CD4-positive, alpha-beta T cell treated with Interleukin-15 for 4 hours (primary cell): ENCODE measurements at places on chromosomes 16 and 17.

DNA sequence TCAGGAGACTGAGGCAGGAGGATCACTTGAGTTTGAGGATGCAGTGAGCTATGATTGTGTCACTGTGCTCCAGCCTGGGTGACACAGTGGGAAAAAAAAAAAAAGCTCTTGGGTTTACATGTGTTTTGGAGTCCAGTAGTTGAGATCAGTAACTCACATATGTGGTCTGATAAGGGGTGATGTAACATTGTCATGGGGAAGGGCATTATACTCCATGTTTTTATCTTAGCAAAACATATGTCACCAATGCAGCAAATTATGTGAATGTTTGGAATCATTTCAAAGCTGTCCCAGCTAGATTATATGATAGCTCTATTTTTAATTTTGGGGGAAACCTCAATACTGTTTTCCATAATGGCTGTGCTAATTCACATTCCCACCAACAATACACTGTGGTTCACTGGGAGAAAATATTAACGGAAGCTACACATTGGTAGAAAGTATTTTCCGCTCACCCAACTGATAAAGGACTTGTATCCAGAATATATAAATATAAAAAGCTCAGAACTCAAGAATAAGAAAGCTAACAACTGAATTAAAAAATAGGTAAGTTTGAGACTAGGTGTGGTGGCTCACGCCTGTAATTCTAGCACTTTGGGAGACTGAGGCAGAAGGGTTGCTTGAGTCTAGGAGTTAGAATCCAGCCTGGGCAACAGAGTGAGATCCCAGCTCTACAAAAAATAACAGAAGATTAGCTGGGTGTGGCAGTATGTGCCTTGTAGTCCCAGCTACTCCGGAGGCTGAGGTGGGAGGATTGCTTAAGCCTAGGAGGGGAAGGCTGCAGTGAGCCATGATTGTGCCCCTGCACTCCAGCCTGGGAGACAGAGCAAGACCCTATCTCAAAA is 224.1 kb upstream of the TBX2 start:
- no peak for DNase-seq

DNA sequence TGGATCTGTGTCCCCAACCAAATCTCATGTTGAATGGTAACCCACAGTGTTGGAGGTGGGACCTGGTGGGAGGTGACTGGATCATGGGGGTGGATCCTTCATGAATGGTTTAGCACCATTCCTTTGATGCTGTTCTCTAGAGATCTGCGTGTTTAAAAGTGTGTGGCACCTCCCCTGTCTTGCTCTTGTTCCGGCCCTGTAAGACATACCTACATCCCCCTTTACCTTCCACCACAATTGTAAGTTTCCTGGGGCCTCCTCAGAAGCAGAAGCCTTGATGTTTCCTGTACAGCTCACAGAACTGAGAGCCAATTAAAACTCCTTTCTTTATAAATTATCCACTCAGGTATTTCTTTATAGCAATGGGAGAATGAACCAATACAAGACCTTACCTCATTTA is 257.7 kb downstream of the XYLT1 start:
- no peak for DNase-seq

- DNase-seq, result no peak
Observed at GRCh38 chr16:81590714-81591544, 146.3 kb downstream of the CMIP start.

- no peak for DNase-seq
Observed at GRCh38 chr17:45813048-45813725, 29.1 kb downstream of the CRHR1 start.

GRCh38 chr16:62041401-62041800 is 5.2 kb upstream of the CDH8 start:
- DNase-seq, result no peak

- DNase-seq, result no peak
Observed at GRCh38 chr16:13561291-13562070, 358.5 kb upstream of the ERCC4 start.

DNA sequence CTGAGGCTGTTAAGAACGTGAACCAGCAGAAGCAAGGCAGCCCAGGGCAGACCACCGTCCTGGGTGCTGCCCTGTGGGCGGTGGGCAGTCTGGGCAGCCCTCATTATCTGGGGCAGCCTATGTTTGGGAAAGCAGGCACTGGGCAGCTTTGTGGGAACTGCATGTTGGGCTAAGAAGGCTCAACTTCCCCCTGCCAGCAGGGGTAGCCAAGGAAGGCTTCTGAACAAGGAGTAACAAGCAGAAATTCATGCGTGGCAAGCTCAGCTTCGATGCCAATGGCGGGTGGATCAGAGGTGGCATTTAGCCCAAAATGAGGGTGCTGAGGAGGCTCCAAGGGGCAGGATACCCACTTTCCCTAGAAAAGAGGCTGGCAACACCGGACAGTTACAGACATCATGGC is 42.7 kb upstream of the METRNL start:
- DNase-seq, result no peak

DNA sequence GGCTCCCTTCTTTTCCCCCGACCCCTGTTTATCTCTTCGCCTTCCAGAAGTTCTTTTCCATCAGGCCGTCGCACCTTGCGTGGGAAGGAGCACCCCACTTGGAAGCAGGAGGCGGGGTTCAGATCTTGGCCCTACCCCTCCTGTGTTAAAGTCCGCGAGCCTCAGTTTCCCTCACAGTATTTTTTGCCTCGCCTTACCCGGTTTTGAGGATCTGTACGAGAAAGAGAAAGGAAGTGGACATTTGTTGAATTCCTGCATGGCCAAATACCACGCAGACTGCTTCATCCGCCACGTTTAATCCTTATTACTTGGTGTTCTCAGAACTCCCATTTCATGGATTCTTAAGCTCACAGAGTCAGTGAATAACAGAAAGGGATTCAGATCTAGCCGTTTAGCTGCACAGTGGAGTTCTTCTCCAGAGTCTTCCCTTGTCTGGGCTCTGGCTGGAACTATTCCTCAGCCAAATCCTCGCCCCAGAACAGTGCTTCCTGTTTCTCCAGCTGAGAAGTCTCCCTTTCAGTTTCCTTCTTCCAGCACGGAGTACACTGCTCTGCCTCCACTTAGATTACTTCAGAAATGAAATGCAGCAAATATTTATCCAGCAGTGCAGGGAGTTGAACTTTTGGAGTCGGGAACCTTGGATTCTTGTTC is 590 bp downstream of the TMEM219 start:
- DNase-seq, result no peak

DNA sequence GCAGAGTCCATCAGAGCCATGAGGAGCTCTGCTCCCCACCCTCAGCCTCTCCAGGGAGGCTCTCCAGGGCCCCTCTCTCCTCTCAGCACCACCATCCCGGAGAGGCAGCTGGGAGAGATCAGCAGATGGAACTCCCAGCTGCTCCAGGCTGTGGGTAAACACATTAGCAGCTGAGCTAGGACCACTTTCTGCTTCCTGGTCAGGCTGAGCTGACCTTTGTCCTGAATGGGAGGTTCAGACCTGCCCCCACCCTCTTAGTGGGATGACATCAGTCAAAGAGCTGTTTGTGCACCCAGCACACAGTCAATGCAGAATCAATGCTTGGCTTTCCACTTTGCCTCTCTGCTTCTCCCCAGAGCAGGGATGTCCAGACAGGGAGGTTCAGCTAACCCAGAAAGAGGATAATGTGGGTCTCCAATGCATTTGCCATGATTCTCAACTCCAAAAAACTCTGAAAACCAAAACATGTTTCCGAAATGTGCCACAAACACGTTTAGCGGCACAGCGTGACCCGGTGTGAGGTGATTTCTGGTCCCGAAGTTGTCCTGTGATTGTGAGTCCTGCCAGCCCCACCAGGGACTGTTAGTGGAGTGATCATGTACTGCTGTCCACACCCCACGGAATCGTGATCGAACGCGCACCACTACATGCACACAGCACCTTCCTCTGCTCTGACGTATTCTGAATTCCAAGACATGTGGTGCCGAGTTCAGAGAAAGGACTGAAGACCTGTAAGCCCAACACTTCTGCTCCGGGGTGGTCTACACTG is 6.7 kb downstream of the GPR142 start:
- DNase-seq, result no peak
